ENCODE measurements at places on chromosomes 1 and 21.

- DNase-seq: no peak
Measured at GRCh38 chr1:29688471-29689365, 452.4 kb downstream of the PTPRU start.

GRCh38 chr1:240824238-240824637 lies 212.3 kb upstream of the GREM2 start:
- no peak for DNase-seq

DNA sequence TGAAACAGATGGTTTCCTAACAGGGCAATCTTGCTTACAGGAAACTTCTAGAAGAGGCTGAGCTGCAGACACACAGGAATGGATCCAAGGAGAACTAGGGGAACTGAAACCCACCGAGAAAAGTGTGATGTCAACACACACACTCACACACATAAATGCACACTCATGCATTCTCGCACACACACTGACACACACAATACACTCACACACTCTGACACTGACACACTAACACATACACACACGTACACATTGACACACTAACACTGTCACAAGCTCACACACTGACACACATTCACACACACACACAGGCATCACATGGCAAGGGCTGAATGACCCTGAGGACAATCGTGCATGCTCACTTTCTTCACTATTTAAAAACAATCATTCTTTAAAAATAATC lies 142.7 kb downstream of the NPHP4 start:
- DNase-seq: no peak

DNA sequence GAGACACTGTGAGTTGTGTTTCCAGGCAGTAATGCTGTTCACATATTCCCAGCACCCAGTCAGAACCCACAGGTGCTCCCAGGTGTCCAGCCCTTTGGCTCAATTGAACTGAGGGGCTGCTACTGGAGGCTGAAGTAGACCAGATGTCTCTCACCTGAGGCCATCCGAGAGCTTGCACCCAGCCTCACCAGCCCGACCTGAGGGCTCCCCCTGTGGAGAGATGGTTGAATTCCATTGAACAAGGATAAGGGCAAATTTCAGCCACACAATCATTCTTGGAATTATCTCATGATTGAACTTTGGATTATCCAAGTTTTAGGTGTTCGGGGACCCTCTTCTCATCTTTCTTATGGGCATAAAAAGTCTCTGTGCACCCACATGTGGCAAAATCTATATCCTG lies 52.1 kb downstream of the OBSCN start:
- peak; percentile 39 for DNase-seq

- no peak for DNase-seq
Measured at GRCh38 chr1:77636864-77637263, 45.6 kb downstream of the ZZZ3 start.

- DNase-seq: no peak
Measured at GRCh38 chr21:45126204-45126626, 51.8 kb downstream of the ADARB1 start.

DNA sequence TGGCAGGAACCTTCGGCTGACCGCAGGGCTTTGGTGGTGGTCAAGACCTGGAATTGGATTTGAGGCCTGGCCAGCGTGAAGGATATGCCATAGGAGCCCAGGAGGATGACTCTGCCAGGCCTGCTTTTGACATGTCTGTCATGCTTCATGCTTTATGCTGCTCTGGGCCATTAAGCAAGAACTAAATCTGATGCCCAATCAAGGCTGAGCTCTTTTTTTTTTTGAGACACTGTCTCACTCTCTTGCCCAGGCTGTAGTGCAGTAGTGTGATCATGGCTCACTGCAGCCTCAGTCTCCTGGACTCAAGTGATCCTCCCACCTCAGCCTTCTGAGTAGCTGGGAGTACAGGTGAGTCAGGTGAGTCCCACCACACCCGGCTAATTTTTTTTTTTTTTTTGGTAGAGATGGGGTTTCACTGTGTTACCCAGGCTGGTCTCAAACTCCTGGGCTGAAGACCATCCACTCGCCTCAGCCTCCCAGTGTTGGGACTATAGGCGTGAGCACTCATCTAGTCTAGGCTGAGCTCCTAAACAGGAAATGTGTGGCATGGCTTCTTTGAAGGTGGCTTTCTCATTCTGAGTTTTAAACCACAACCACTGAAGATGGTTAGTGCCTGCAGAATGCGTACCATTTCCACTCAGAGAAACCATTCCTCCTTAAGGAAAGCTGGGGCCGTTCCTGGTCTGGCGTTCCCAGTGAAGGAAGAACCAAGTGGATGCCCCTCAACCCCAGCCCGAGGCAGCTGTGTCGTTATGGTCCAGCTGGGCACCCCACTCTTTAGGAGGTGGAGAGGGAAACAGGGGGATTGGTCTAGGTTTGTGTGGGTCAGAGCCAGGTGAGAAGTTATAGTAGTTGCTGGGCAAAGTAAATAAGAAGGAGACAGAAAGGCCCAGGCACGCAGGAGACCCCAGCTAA lies 34.2 kb upstream of the ATP5PO start:
- no peak for DNase-seq

GRCh38 chr1:114154963-114155322 lies 1.3 kb upstream of the SYT6 start:
- DNase-seq: no peak

GRCh38 chr21:27818847-27819246 lies 852.0 kb upstream of the ADAMTS5 start:
- no peak for DNase-seq

GRCh38 chr1:226723657-226724532 lies 15.2 kb downstream of the ITPKB start:
- DNase-seq: peak; percentile 58

GRCh38 chr1:234989019-234989418 lies 139.6 kb downstream of the TOMM20 start:
- DNase-seq: no peak

DNA sequence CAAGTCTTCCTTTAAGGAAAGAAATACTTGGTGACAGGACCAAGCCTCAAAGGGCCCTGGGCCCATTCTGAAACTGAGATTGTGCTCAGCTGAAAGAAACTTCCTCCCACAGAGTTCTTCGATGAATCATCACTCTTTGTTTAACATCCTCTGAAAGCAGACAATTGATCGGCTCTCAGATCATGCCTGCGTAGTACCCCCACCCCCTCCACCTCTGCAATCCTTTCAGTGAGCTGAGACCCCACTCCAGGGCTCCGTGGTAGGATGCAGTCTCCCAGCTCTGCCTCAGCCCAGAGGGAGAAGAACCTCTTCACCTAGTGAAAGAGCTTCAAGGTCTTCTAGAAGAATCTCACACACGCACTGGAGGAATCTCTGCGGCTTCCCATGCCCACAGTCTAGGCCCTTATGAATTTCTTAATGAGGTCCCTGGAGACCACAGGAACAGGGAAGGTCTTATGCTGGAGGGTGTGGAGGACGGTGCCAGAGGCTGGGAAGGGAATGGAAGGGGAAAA lies 104.9 kb upstream of the SOD1 start:
- DNase-seq: no peak
